ENCODE measurements at places on chromosomes 7 and 10.

DNA sequence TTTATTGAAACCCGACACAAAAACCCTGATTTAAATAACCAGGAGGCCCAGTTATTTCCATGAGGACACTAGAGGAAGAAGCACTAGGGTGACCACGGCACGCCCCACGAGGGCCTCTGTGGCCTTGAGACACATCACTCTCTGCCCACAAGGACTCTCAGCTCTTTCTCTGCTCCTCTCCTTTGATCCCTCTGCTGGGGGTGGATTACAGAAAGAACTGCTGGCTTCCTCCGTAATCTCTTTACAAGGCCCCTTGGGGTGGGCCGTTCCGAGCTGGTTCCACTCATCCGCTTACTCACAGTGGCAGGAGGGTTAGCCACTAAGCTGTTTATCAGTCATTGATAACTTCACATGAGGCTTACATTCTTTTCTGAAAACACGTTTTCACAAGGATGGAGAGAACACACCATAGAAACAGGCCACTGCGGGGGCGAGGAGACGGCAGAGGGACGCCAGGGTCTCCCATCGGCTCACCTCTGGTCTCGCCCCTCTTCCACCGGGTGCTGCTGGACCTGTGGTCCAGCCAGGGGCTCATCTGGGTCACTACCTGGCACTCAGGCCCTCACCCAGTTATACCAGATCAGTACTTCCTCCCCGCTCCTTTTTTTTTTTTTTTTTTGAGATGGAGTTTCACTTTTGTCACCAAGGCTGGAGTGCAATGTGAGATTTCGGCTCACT lies 17.6 kb upstream of the PFKFB3 start:
- no peak for DNase-seq

- DNase-seq = no peak
These were observed 6.9 kb upstream of the WIPI2 start for GRCh38 chr7:5183155-5183554.

GRCh38 chr10:72086466-72087391 lies 1.6 kb downstream of the SPOCK2 start:
- no peak for DNase-seq

DNA sequence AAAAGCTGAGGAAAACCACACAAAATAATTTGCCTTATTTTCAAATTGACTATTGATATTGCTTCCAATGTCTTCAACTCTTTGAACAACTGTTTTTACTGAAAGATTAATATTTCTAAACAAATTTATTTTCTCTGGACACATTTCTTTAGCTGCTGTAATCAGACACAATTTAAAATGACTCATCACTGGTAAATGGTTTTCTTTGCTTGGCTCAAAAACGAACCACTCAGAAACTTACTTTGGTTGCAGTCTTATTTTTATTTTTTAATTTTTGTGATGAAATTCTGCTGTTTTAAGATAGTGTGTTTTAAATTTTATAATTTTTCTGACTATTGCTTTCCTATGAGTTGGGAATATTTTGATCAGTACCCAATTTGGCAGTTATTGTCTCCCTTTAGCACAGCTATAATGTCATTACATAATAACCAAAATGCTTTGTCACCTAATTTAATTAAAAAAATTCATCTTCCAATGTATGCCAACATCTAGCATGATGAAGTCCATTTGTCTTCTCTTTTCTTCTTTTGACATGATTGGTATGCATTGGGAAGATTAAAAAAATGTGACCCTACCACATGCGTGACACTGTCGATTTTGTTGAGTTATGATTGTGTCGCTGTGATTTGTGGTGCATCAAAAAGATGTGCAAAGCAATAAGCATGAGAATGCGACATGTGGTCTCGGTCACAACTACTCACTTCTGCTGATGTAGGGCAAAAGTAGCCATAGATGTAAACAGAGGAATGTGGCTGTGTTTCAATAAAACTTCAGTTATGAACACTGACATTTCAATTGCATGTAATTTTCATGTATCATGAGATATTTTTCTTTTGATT lies 222.3 kb downstream of the SUGCT start:
- DNase-seq = no peak

DNA sequence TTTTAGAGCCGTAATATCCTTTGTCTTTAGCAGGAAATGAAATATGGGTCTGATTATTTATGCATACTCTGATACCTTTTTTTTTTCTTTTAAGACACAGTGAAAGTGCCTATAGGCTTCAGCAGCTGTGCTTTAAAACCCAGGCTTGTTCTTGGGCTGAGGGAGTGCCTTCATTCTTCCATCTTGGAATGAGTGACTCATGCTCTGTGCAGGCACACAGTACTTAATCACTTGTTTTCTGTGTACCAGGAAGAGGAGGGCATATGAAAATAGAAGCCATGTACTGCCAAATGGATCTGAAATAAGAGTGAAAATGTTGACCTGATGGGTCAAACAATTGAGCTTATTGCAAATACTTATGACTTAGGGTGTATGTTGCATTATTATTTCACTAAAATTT lies 12.0 kb downstream of the INPP5F start:
- peak; percentile 96 for DNase-seq

GRCh38 chr7:66539902-66540375 lies 88.7 kb upstream of the KCTD7 start:
- no peak for DNase-seq

DNA sequence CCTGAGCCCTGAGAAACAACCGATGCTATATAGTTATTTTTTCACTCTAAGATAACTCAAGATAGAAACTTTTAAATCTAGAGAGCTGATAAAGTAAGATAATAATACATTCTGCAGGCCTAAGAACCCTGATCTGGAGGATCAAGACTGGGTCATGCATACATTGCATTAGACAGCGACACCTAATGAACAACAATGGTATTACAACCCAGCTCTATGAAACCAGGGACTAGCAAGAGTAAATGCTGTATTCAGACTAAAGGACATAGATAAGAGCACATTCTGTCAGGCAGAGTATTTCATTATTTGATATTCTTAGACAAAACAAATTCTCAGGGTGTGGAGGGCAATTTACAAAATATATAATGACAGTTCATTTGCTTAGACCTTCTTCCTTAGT lies 148.6 kb downstream of the GRK5 start:
- DNase-seq = no peak

DNA sequence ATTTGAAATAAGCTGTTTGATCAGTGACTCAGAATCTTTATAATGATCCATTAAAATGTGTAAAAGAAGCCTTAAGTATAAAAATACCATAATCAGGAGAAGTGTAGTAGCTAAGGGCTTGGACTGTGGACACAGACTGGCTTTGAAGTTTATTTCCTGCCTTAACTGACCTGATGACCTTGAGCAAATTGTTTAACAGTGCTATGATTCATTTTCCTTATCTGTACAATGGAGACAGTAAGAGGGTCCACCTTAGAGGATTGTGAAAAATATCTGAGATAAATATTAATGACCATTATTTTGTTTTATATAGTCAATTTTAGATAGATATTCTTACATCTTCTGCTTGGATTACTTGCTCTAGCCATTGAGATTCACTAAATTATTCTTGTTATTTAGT lies 13.3 kb upstream of the RPA3 start:
- no peak for DNase-seq

GRCh38 chr7:138431517-138431916 lies 28.5 kb upstream of the TRIM24 start:
- no peak for DNase-seq

DNA sequence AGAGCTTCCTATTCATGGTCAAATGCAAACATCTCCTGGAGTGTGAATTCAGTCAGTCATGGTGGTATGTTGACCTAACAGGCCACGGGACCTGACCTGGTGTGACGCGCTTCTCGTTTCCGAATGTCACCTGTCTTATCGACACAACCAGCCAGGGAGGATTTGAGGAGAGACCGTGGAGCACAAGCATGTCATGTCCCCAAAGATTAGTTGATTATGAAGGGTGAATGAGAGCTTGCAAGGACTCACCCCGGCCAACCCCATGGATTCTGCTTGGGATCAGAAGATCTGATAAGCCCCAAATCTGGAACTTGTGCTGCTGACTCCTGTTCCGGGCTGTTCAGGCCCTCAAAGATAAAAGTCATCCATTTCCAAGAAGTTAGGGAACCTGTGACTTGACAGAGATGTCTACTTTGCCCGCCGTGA lies 10.5 kb downstream of the ADRA2A start:
- no peak for DNase-seq

- no peak for DNase-seq
These were observed 83.6 kb downstream of the DNAJC1 start for GRCh38 chr10:21919906-21920305.

DNA sequence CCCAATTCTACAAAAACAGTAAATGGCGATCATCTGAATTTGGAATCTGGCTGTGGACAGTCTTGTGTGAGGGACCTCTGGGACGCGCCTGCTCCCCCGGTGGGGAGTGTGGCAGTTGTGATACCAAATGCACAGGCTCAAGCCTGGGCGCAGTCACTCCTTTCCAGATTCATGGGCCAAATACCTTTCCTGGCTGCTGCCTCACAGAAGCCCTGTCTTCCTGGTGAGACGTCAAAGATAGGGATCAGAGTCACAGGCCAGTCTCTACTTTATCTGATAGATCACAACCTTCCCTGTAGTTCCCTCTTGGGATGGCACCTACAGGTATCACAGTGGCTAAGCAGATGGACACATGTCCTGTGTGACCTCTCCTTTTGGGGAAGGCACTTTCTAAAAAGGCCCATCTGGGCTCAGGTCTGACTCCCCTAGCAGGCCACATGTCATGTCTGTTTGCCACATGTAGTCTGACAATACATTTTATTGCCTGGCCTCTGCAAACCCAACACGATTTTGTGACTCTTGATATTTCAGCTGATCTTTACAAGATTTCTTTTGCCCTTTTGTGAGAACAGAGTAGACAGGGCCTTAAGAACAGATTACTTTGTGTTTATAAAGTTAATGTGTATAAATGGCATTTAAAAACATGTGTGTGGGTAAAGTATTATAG lies 150.1 kb downstream of the SNX10 start:
- no peak for DNase-seq

- no peak for DNase-seq
These were observed at the start of gene ADCY1 for GRCh38 chr7:45573661-45574415. ADCY1 (plus strand) TSS chr7:45574368; CDS start chr7:45574544, 176 bp downstream.

GRCh38 chr10:55024713-55025112 lies 223.7 kb upstream of the PCDH15 start:
- no peak for DNase-seq

DNA sequence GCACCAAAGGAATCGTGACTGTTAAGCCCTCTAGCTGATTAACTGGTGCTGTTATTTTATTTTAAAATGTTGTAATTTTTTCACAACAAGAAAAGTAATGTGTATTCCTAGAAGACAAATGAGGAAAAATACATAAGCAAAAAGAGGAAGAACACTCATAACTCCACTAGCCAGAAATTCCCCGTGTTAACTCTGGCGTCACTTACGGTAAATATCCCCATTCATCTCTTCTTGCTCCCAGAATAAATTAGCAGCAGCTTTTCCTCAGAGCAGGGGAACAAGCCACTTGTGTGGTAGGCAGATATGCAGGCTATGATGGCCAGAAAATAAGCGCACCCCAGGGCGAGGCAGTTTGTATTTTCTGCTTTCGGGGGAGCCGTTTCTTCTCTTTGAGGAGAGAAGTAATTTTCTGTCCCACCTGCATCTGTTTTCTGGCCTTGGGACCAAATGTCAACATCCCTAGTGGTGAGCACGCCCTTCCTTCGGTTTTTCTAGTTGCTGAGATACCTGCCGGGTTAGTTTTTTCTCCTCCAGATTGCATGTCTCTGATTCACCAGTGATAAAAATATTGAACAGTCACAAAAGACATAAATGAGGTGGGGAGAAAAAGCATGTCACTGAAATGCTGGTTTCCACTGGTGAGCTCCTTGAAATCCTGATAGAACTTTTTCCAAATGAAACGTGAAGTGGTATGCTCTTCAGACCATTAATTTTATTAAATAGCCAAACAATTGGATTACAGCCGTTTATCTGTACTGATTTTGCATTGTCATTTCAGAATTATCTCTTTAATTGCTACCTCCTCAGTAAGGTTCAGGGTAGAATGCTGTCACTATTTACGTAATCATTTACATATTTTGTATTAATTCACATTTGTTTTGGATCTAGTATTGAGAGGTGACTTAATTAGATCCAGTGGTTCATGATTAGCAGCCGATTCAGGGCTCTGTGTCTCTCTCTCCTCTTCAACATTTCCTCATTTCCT lies 268.1 kb downstream of the CAMK1D start:
- DNase-seq = no peak

- DNase-seq = no peak
These were observed 13.2 kb downstream of the ATE1 start for GRCh38 chr10:121914661-121915060.

DNA sequence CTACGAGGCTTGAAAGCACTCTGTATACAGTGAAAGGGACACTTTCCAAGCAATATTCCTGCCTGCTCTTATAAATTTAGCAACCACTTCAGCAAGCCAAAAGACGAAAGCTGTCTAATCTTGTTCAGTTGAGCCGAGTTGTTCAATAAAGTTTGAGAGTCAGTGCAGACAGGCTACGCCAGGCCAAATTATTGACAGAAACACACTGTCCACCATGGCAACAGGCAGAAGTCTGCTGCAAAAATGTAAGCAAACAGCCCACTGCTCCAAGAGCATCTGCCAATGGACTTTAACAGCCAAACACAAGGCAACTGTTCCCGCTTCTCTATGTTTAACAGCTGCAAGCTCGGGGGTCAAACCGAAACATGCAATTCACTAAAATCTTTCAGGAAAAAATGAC lies 85.7 kb downstream of the GLI3 start:
- no peak for DNase-seq

GRCh38 chr7:142438235-142438922 lies 180.5 kb upstream of the PRSS58 start:
- no peak for DNase-seq

DNA sequence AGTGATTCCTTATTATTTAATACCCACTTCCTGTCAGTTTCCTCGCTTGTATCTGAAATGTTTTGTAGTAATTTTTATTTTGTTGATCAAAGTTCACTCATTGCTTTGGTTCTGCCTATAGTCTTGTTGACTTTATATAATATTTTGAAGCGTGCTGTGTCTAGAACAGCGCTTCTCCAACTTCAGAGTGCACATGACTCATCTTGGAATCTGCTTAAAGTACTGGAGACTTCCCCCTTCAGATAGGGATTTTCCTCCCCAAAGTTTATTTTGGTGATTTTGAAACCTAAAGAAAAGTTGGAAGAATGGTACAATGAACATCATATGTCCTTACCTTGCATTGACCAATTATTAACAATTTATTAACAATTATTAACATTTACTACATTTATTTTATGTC lies 5.8 kb downstream of the COMTD1 start:
- DNase-seq = no peak

DNA sequence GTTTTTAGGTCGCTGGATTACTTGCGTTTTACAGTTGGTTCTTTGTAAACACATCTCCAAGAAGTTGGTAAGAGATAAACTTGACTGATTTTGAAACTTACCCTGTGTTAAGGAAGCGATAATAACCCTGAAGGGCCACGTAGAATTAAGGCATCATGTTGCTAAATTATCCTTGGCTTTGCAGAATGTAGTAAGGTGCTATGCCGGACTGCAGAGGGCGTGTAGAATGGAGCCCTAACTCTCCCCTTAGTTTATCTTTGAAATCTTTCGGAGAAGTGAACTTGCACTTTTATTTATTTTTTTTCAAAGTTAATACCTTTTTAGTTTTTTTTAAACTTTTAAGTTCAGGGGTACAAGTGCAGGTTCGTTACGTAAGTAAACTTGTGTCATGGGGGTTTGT lies 208.8 kb upstream of the DKK1 start:
- no peak for DNase-seq
